ENCODE measurements at places on chromosomes 11 and 22.

GRCh38 chr11:134992981-134993380, 580.9 kb upstream of the B3GAT1 start:
- DNase-seq, result no peak

DNA sequence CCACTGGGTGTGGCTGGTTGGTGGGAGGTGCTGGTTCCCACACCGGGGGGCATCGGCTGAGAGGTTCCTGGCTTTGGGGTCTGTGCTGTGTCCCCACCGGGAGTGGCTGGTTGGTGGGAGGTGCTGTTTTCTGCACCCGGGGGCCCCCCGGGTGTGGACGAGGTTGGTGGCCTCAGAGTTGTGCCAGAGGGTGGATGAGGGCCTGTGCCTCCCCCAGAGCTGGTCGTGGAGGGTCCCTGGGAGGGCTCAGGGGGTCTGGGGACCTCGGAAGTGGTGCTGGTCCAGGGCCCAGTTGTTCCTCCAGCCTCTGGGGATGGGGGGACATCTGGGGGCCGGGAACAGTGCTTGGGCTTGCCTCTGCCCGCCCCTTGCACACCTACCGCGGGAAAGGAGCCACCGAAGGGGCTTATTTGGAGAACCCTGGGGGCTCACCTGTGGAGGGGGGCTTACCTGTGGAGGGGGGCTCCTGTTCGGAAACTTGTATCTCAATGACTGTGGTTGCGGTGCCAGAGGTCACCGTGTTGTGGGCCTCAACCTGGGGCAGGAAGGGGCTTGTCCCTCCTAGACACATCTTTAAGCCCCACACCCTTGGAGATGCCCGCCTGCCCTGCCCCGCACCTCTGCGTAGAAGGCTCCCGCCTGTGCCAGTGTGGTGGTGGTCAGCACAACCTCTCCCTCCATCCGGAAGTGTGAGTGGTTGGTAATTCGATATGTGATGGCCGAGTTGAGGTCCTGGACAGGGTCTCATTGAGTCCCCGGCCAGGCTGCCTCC, 3.3 kb upstream of the IRF7 start:
- no peak for DNase-seq

DNA sequence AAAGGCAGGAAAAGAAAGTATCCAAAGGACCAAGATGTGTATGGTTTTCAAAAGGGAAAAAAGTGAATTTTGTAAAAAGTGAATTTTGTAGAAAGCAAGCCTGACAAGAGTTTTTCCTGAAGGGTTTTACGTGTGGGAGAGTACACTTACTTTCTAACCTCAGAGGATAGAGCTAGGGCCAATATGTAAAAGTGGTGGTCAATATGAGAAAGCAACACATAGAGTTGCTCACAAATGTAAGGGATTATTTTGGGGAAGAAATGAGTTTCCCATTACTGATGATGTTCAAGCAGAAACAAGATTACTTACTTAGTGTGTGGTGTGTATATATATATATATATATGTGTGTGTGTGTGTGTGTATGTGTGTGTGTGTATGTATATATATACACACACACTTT, 162.5 kb downstream of the SWAP70 start:
- DNase-seq, result no peak

GRCh38 chr11:62223095-62223494, 14.6 kb downstream of the SCGB2A1 start:
- DNase-seq, result no peak

DNA sequence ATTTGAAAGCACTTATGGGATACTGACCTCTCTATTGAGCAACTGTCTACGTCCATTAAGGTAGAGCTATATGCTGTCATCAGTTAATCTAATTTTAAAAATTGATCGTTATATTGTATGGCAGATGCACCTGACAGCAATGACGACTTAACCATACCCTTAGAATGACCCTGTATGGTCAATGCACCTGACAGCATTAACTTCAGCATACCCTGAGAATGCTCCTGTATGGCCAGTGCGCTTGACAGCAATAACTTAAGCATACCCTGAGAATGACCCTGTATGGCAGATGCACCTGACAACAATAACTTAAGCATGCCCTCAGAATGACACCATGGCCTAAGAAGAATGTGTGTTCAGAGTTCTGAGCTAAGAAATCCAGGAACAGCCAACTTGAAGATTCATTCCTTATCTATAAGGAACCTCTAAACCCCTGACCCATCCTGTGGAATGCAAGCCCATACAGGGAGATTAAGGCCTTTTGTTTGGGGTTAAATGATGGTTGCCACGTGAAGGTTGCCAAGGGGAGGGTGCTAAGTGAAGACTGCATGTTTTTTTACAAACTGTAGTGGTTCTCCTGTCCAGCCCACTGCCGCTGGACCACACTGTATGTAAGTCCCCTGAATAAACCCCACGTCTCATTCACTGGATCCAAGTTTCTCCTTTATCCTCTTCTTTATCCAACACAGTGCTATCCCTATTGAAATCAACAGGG, 138.3 kb downstream of the GUCY1A2 start:
- DNase-seq, result no peak

DNA sequence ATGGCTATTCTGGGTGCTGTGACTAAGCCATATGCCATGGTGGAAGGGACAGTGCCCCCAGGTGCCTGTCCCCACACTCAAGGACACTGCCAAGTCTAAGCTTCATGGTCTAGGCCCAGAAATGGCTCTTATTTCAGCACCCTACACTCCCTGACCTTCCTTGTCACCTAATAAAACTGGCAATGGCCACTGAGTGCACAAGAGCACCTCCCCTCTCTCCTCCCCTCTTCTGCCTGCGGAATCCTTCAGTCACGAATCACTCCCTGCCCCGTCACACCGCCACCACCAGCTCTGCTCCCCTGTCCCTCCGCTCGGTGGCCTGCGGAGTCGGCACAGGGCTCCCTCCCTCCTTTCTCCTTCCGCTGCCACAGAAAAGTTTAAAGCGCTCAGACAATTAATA, 19.0 kb upstream of the LMO1 start:
- DNase-seq, result peak; percentile 56

GRCh38 chr11:134845474-134846327, 433.7 kb upstream of the B3GAT1 start:
- DNase-seq, result no peak

DNA sequence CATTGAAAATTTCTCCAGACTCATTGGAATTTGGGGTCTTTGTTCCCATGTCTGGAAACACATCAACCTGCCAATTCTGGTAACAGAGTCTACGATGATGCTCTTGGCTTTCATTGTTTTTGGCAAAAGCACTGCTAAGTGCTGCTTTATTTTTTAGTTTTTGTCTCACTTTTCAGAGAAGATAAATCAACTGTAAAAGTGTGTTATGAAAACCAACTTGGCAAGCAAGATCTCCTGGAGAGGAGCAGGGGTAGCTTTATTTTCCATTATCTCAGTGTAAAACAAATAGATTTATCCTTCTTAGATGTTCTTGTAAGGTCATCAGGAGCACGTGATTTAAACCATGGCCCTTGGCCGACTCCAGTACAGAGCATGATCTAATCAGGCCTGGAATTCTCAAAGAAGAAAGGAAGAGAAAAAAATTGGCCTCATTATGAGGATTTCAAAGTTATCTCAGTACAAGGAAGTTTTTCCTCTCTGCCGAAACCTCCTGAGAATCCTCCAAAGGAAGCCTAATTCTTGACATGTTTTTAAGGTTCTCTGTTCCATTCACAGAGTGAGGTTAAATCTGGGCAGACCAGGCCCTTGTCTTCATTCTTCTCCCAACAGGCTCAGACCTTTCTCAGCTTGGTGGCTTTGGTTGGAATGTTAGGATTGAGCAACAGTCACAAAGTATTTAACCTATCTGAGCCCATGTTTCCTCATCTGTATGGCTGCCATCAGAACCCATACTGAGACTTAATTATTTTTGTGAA, 16.4 kb upstream of the PAMR1 start:
- no peak for DNase-seq

GRCh38 chr11:122775675-122776271, 62.5 kb upstream of the CRTAM start:
- DNase-seq, result no peak

Measured in nephron progenitor cell (in vitro differentiated cells).